ENCODE measurements at places on chromosomes 5 and 9.

- DNase-seq, result no peak
These were observed 153.3 kb upstream of the SLC12A2 start for GRCh38 chr5:127930311-127930710.

DNA sequence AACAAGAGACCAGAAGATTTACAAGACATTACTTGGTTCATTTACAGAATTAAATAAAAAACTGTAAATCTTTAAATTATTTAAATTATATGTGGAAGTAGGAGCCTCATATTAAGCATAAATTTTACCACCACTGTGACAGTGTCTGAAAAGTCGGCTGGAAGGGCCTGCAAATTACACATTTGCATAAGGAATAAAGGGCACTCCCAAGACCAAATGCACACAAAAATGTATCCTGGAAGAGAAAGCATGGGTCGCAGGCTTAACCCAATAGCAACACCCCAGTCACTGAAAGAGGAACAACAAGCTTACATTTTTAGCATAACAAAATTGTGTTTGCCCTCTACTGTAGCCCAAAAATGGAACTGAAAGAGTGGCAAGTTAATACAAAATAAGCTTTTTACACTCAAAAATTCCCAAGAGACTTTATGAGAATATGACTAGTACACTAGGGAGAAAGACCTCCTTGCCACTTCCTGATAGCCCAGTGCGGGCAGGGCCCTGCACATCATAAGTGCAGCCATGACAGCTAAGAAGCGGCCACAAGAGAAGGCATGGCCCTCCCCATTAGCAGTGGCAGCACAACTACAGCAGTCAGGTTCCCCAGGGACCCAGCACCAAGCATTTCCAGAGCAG, 482.0 kb downstream of the DTWD2 start:
- DNase-seq, result no peak

DNA sequence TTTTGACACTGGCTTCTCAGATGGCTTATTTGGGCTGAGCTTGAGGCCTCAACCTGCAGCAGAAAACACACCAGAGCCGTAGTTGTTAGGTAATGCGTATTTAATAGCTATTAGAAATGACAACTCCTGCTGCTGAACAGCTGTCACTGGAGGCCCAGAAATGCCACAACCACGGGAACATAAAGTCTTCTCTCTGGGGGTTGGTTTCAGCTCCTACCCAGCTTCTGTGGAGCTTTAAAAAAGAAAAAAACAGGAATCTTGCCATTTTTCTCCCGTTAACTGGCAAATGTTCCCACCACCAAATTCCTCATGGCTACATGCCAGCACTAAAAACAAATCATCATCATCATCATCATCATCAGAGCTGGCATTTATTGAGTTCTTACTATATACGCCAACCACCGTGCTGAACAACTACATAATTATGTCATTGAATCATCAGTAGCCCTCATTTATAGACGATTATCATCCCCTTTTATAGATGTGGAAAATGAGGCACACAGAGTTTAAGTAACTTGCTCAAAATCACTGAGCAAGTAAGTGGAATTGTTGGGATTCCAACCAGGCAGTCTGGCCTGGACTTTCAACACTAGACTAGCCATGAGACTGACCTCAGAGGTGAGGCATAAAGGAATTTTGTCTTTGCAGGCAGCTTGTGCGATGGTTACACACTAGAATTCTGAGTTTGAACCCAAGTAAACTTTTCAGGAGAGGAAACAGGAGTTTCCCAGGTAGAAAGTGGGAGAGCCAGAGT, 185.3 kb upstream of the WWC1 start:
- DNase-seq, result no peak

- no peak for DNase-seq
These were observed 128.7 kb downstream of the BRINP1 start for GRCh38 chr9:119240546-119240945.

DNA sequence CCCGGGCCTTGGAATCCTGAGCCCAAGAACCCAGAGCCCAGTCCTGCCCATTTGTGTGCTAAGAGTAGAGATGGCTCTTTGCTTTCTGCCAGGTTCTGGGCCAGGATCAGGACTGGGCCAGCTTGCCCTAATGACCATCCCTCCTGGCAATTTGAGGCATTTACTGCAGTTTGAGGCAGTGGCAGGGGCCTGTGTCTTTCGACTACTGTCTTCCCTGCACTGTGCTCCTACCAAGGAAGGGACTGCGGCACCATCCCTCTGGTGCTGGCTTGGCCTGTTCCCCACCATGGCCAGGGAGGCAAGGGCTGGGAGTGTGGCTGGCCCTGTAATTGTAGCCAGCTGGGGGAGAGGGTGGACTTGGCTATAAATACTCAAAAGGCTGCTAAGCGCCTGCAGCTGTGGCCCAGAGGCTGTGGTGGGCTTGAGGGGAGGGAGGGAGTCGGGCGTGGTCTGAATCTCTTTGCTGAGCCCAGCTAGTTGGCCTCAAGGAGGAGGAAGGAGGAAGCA, 4.6 kb downstream of the ENHO start:
- DNase-seq, result no peak

GRCh38 chr5:21709770-21710169, 1143.4 kb downstream of the CDH12 start:
- DNase-seq, result no peak

- DNase-seq, result no peak
These were observed 95.5 kb downstream of the PDE8B start for GRCh38 chr5:77305956-77306355.

DNA sequence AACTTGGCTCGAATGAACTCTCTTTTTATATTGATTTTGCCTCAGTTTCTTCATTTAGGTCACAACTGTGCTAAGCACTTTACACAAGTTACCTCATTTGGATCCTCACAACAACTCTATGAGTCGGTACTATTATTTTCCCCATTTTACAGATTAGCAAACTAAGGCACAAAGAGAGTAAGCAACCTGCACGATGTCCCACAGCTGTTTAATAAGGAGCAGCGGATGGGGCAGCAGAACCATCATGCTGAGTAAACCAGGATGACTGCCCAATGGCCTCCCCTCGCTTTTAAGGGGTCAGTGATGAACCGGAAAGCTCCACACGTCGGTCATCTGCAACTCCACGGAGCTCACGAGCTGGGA, 607 bp downstream of the PRELID2 start:
- DNase-seq, result no peak

DNA sequence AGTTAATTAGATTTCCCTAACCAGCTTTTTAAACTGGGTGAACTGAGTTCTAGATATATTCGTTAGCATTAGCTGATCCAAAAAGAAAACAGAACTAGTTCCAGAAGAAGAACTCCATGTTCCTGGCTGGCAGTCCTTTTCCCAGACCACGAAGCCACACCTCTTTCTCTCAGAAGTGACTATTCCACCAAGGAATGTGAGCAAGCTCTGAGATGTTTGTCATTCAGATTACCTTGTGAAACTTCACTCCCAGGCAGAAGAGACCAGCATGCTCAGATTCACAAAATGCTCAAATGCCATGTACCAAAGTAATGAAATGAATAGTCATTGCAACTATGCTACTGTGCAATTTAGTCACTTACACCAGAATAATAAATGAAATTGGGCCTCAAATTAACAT, 4.4 kb upstream of the SSBP2 start:
- no peak for DNase-seq

DNA sequence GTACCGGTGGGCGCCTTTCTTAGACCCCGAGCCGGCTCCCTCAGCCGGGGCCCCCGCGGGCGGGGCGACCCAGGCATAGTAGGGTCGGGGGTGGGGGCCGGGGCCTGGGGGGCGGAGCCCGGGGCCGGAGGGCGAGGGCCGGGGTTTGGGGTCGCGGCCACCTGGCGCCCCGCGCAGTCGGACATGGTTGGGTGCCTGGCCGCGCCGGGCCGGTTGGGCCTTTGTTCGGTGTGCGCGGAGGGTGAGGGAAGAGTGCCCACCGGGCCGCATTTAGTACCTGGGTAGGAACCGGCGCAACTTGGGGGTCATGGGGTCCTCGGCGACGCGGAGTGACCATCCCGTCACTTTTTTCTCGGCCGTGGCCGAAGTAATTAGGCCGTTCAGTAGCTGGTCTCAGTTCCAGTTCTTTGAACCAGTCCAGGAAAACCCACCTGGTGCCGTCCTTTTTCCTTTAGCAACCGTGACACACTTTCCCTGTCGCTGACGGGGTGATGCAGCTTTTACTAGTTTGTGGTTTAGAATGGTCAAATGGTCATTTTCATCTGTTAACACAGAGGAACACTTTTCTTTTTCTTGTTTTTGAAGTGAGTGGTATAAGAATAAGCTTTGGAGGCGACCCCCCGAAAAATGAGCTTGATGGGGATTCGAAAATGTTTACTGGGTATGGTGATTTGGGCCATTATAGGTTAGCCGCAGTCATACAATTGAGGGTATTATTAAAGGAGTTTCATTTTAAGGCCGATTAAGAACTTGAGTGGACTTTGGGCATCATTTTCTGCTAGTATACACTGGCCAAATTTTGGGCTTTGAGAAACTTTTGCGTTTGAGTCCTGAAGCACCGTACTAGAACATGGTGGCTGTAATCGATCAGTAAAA, 589 bp downstream of the CKS2 start:
- no peak for DNase-seq

DNA sequence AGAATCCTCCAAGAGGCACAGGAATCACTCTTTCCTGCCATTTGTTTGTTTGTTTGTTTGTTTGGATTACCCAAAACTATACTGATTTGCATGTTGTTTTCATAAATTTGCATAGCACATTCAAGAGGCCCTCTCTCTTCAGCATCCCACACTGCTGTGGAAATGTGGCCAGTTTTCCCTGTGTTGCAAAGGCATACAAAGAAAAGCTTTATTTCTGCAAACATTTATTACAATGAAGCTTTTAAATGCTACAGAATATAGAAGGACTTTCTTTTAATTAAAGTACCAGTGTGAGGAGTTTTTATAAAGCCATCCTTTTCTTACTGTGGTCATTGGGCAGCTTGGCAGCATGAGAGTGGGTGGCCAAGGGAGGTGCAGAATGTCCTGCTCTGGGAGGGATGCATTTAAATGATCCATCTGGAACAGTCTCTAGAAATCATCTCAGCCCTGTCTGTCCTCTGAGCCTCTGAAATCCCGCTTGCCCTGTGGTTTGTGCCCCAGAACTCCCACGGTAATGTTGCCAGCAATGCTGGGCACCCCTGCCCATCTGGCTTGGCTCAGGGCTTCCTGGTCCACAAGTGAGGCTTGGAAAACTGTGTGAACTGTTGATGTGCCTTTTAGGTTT, 356.8 kb upstream of the KIF2A start:
- no peak for DNase-seq

DNA sequence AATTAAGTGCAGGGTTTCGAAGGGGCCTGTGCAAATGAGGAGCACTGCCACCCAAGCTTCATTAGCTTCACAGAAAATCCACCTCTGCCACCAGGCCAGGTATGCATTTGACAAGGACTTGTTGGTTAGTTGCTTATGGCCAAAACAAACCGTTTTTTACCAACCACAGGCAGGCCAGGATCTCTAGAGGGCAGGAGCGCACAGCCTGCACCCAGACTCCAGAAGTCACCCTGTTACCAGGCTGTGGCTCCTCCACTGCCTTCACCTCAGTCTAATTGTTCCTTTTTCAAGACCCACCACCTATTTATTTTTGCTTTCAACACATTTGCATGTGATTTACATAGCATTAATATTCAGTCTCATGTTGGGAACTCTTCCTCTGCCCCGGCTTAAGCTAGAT, 78.3 kb upstream of the HSPA9 start:
- DNase-seq, result no peak

- peak; percentile 73 for DNase-seq
These were observed 1.7 kb upstream of the POMT1 start for GRCh38 chr9:131500939-131501541.

GRCh38 chr5:143613329-143613728, 198.6 kb upstream of the HMHB1 start:
- DNase-seq, result no peak

DNA sequence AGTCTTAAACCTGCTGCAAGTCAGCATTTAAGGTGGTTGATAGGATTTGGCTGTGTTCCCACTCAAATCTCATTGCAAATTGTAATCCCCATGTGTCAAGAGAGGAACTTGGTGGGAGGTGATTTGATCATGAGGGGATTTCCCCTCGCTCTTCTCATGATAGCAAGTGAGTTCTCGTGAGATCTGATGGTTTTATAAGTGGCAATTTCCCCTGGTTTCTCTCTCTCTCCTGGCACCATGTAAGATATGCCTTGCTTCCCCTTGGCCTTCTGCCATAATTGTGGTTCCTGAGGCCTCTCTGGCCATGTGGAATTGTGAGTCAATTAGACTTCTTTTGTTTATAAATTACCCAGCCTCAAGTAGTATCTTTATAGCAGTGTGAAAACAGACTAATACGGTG, 84.3 kb upstream of the SMC2 start:
- no peak for DNase-seq

DNA sequence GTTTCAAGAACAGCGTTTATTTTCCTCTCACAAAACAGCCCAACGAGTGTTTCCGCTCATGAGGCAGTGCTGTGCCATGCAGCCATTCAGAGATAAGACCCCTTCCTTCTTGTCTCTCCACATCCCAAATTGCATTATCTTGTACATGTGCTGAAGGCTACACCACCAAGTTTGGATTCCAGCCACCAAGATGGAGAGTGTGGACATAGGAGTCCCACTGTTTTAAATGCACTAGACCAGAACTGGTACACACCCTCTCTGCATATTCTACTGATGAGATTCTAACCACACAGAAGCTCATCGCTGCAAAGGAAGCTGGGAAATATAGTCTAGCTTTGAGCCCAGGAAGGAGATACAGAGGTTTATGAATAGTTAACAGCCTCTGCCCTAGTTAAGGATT, 509.4 kb downstream of the NFIB start:
- no peak for DNase-seq

All from CD4-positive, alpha-beta T cell treated with Interleukin-6 for 4 hours (primary cell).